ENCODE measurements at places on chromosomes 6 and 20.

DNA sequence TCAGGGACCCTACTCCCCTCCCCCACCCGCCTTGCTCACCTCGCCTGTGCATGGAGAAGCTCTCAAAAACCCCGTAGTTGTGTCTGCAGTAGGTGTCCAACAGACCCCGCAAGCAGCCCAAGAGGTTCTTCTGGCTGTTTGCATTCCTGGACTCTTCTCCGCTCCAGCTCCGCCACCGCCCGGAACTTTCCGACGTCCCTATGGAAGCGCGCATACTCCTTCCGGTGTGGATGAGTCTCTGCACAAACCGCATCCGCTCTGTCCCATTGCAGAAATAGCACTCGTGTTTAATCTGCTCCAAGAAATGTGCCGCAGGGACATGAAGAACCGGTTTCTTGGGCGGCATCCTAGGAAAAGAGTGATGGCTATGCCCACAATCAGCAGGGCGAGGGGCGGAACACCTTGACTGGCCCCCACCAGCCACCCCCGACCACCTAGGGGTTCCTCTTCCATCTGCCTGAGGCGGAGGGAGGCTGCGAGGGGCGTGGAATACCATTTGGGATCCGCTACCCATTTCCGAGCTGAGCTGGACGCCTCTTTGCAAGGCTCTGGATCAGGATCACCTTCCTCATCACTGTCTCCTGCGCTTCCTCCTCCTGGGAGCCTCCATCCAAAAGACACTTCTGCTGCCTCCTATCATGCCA lies 20.2 kb downstream of the HLA-DRA start:
- no peak for DNase-seq

DNA sequence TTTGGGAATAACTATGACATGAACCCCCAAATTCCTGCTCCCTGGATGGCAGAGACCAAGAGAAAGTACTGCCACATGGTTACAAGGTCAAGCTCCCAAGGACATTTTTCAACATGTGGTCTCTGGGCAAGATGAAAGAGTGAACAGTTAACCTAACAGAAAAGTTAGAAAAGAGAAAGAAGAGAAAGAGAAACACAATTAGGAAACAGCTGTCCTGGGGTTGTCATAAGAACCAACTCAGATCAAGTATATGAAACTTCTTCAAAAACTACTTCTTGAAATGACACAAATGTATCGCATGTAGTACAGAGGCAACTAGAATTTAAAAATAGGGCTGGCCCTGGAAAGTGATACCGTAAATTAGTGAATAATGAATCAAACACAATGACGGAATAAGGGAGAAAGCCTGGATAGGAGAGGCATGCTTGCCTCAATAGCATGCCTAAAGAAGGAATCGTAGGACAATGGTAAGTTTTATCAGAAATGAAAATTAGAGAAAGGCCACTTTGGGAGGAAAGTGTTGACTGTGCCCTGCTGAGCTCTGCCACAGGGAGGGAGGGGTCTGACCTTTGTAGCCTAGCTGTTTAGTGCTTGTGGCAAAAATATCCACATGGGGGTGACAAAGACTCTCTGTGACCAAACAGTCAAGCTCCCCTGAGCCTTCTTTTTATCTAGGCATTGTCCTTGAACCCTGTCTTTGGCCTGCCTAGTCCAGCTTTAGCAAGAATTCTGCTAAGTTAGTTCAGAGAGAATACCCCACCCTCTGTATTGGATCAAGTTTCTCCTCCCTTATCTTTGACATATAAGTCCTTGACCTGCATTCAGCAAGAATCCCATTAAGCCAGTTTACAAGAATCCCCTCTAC lies 4.3 kb upstream of the DCBLD1 start:
- DNase-seq = peak; percentile 42

DNA sequence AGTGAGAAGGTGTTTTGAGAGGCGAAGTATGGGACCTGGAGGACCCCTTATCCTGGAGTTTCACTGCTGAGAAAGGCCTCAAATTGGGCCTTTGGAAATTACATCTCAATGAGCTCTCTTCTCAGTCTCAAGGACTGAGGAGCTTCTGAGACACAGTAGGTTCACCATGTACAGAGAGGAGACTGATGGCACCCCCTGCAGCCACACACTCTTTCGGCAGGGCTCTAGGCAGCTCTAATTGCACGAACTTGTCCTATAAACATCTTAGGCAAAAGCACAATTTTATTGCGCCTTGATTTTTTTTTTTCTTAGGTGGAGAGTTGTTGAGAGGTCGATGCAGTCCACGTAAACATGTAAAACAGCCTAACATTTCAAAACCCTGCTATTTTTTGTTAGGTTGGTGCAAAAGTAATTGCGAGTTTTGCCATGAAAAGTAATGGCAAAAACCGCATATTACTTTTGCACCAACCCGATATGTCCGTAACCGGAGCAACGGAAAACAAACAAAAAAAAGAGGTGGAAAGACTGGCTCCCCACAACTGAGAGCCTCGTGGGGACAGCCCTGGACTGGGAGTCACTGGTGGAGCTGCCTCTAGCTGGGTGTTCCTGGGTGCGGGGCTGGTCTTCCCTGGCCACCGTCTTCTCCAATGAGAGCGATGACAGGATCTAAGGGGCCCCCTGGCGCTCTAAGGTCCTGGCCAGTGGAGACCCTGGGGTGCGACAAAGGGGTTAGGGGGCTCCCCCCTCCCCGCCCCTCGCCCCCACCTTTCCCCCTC lies 84.0 kb upstream of the EYA2 start:
- peak; percentile 90 for DNase-seq

DNA sequence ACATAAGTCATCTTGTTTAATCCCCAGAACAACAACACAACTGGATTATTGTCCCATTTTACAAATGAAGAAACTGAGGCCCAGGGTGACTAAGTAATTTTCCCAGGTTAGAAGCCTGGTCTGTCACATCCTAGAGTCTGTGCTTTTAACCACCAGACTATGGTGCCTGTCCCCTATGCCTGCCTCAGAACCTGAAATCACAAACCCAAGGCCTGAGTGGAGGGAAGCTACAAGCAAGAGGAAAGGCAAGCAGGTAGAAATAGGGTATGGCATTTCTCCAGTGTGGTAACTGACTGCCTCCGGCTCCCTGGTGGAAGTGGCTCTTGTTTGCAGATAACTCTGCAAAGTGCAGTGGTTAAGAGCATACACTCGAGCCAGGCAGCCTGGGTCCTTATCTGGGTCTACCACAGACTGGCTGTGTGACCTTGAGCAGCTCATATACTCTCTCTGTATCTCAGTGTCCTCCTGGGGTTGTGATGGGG lies 2.5 kb downstream of the TMEM63B start:
- no peak for DNase-seq

DNA sequence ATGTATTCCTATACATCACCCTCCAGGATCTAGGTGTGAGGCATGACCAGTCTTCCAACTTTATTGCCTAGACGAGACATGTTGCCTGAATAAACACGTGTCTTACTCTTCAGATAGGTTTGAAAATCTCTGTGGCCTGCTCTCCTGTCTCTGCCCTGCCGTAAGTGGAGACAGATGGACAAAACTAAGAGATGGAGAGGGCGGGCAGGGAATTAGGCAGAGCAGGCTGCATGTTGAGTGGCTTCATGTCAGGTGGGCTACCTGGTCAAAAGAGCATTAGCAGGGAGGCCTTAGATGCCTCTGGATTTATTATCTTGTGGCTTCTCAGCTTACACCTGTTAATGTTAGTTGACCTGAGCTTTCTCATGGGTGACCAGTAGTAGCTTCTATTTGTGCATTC lies 59.0 kb upstream of the TULP4 start:
- DNase-seq = peak; percentile 77

GRCh38 chr20:37042986-37043972 lies 52.5 kb downstream of the RBL1 start:
- no peak for DNase-seq

- peak; percentile 9 for DNase-seq
Observed at GRCh38 chr20:1509237-1509636, 18.0 kb upstream of the SIRPB2 start.

GRCh38 chr6:4358414-4359107 lies 223.2 kb upstream of the ECI2 start:
- no peak for DNase-seq

GRCh38 chr6:32963866-32964265 lies 4.5 kb upstream of the BRD2 start:
- no peak for DNase-seq

- DNase-seq = peak; percentile 20
Observed at GRCh38 chr6:5260111-5260620, 584 bp downstream of the LYRM4 start.

DNA sequence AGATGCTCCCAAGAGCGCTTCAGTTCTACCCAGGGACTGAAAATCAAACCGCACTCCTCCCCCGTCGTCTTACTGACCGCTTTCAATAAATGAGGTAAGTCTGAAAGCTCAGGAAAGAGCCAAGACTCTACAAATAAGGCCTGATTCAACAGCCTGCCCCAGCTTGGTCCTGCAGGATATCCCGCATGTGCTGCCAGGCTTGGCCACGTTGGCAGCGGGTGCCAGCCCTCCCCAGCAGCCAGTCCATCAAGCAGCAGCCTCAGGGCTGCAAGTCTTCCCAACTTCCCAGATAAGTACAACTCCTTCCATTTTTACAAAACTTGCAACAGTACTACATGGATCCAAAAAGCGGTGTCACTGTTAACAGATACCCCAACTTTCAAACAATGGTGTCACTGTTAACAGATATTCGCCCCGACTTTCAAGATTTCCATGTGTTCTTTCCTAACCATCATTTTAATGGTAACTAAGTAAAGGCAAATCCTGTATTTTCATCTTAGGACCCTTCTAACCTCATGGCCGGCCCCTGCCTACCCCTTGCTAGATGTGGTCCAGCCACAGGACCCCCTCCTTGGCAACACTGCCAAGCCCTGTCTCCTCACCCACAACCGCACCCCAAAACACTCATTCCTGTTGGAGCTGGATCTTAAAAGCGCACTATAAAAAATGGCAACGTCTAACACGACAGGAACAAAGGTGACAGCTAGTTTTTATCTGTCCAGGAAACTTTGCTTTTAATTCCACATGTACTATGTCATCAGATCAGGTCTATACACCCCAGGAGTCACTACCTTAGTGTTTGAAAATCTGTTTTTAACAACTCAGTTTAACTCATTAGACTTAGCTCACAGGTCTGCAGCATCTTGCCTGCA lies 28.0 kb downstream of the DIDO1 start:
- DNase-seq = no peak

DNA sequence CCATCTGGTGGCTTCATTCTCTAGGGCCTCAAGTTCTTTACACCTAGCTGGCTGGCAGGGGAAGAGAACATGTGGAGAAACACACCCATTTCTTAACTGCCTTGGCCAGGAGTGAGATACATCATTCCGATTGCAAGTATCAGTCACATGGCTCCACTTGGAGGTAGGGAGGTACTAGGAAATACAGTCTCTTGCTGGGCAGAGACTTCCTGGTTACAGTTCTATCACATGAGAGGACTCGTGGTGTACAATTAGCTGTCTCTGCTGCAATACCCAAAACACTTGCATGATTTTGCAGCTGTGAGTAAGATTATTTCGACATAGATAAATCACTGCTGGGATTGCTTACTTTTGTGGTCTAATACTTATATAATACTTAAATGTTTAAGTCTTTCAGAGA lies 51.1 kb downstream of the GTF2H5 start:
- DNase-seq = no peak

- DNase-seq = no peak
Observed at GRCh38 chr6:128598571-128598970, 78.2 kb upstream of the PTPRK start.

GRCh38 chr6:168546730-168547129 lies 105.7 kb downstream of the SMOC2 start:
- no peak for DNase-seq

DNA sequence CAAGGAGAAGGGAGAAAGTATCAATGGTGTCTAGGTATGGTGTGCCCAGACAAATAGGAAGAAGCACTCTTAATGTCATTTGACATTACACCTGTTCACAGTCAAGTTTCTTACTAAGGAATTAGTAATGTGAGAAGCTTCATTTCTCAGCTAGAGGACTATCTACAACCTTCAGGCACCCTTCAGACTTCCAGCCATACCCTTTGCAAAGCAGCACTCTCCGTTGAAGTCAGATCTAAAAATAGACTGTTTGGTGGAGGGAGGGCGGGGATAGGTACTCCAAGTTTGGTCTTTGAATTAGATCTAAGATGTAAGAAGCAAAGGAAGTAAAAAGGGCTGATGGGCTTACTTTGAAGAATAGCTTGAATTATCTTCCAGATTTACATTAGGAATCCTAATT lies 311.1 kb downstream of the SLC35F1 start:
- DNase-seq = peak; percentile 29

DNA sequence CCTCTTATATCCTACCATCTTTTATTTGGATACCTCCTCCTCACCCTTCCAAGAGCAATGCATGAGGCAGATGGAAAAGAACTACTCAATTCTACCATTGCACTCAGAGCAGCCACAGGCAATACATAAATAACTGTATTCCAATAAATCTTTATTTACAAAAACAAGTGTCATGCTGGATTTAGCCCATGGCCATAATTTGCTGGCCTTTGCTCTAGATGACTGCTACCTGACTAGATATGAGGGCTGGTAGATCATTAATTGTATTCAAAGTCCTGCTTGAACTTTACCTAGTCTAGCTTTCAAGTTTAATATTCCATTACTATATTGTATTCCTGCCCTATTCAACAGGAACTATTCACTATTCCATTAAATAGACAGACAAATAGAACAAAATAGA lies 37.1 kb downstream of the AFG1L start:
- DNase-seq = no peak

DNA sequence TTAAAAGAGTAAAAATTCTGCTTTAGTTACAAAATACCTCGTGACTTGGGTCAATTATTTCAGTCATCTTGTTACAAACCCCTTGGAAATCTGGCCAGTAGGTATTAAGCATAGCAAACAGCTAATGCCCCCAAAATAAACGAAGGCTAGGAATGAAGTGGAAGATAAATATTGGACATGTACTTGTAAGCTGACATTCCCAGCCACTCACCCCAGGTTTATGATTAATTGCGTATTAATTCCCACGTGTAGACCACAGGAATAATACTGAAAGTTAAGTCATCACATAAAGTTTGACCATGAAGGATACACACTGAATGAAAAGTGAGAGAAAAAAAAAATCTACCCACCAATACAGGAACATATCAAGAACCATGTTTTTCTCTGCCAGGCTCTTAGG lies 936.5 kb upstream of the ADGRB3 start:
- DNase-seq = no peak

DNA sequence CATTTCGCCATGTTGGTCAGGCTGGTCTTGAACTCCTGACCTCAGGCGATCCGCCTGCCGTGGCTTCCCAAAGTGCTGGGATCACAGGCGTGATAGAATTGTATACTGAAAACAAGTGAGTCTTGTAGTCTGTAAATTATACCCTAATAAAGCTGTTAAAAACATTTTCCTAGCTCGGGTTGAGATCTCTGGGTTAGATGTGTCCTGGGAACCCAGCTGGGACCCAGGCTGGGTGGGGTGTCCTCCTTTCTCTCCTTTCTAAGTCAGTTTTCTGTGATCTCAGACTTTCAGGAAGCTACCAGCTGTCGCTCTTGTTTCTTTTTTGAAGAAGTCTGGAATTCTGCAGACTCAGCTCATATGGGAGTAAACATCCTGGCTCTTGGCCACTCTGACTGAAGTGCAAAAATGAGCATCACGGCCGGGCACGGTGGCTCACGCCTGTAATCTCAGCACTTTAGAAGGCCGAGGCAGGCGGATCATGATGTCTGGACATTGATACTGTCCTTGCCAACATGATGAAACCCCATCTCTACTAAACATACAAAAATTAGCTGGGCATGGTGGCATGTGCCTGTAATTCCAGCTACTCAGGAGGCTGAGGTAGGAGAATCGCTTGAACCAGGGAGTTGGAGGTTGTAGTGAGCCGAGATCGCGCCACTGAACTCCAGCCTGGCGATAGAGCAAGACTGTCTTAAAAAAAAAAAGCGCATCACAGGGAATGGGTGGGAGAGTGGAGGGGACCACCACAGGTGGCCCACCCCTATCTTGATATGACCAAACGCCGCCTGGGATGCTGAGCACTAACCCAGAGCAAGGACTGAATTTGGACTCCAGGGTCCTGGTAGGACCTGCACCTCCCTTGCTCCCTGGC lies 9.9 kb upstream of the PCIF1 start:
- DNase-seq = no peak
